Stimulated activated CD8-positive, alpha-beta memory T cell treated with anti-CD3 and anti-CD28 coated beads, Interleukin-7, amount 100 ng/mL, for 1 hour (primary cell): ENCODE measurements at places on chromosomes 5 and 9.

- DNase-seq = no peak
Observed at GRCh38 chr9:102507044-102507687, 488.0 kb upstream of the CYLC2 start.

GRCh38 chr5:144120661-144121180 is 49.7 kb downstream of the YIPF5 start:
- DNase-seq = no peak

DNA sequence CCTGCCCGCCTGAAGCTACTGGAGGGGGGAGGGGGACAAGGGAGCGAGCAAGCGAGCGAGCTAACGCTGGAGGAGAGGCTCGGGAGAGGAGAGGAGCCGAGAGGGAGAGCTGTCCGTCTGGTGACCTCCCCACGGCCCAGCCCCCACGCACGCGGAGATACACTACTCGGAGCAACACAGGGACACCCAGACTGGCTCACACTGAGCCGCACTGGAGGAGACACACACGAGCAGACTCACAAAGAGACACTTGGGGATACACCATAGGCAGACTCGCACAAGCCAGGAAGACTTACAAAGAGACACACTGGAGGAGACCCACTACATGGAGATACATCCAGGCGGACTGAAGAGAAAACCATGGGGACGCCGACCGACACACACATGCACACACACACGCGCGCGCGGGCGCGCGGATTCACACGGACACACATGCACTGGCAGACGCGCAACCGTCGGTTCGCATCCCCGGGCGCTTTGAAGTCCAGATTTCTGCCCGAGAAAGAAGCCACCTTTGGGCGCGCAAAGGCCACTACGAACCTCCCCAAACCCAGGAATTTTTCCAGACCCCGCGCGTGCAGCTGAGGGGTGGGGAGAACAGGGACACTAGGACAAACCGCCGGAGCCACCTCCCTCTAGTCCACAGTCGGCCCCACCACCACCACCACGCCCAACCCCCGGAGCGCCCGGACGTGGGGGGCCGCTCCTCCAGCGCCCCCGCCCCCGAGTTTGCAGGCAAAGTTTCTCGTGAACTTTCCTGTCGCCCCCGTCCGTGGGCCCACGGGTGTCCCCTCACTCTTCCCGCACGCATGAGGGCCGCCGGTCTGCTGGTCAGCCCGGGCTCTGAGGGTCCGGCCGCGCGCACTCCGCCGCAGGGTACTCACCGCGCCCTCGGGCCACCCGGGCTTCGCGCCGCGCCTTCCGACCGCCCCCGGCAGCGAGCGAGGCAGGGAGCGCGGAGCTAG is 571 bp downstream of the CNTFR start:
- DNase-seq = no peak

DNA sequence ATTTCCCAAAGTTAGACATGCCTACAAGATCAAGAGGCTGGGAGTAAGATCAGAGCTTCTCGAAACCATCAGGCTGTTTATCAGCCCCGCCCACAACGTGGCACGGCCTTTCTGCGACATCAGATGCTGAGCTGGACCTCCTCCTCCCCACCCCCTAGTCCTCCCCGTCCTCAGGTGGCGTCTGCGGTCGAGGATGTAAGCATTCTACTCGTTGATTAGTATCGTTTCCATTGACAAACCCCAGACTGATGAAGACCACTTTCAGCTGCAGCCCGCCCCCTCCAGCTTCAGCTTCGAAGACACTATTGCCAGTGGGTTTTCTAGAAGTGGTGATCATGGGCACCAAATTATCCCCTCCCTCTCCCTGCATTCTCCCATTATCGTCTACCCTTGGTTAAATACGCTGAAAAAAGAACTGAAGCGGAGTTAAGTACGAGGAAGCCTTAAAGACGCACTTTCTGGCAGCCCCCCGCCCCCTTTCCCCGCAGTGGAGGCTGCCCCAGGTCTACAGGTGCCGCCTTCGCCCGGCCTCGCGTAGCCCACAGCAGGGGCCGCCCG is 1.1 kb downstream of the PPIC start:
- no peak for DNase-seq

DNA sequence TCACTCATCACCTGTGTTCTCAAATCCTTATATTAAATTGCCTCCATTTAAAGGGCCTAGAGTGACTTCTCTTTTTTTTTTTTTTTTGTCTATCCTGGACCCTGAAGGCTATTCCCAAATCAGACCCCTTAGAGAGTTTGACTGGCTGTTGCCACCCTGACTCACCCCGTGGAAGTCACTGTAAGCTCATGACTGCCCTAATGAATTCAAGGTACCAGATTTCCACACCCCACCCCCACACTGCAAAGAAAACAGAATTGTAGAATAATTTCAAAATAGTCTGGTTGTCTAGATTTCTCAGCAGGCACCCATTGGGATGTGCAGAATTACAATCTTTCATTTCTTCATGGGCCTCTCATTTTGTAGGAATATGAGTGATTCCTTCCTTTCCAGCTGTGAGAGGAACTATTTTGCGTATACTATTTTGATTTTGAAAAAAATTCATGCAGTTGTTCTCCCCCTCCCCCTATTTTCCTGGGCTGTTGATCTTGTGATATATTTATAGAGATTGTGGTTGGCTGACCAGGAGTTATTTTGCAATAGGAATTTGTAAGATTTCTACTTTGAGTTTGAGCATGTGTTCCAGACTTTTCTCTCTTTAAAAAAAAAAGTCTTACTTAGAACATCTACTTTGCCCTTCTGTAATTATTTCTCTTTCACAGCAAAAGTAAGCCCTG is 79.1 kb downstream of the ZNF618 start:
- no peak for DNase-seq

DNA sequence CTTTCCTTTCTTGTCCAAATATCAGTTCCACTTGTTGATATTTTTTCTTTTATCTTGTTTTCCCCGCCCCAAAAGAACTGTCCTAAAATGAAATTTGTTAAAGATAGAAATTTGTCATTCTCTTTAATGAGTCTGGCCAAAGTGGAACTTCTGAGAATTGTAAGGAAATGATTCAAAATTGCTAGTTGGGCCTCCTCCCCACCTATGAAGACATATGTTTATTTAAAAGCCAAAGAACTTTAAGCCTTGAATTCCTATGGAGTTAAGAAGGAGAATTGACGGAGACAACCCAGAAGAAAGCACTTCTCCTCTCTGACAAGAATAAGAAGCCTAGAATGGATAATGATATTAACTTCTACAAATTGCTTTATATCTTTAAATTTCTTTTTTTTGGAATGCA is 59.1 kb upstream of the ALDH1A1 start:
- DNase-seq = no peak

GRCh38 chr9:90568667-90569066 is 74.0 kb downstream of the DIRAS2 start:
- DNase-seq = no peak

GRCh38 chr9:91865041-91865440 is 85.0 kb downstream of the ROR2 start:
- no peak for DNase-seq

DNA sequence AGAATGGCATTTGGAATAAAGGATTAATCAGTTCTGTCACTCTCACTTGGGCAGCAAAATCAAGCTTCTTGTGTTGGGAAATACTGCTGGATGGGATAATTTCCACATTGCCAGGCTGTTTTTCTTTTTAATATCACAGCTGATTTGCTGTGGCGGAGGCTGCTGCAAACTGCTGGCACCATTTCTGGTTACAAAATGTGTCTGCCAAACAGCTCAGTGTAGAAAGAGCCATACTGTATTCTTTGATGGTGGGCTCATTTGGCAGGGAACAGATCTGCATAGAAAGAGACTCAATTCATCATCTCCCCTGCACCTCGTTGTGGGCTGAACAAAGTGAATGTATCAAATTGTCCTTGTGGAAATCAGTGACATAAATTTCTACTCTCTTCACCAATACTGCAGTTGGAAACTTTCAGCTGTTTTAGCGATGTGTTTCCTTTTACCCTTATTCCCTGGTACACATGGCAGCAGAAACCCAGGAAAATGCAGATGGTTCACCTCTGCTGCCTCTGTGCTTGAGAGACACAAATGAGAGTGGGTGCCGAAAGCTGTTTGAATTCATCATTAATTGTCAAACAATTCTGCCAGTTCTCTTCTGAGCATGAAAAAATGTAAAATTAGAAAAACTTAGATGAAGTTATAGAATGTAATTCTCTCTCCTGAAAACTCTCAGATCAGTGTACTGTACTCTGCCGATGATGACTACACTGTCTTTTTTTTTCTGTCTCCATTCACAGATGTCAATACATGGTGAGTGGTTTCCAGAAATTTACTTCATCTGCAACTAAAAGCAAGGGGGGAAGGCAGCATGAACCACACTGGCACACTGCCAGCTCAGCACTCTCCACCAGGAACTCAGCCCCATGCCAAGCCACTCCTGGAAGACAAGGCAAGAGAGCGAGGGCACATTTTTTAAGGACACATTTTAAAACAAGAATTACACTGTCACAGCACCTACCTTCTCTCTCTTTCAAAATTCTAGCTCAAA is 75.0 kb downstream of the HMHB1 start:
- DNase-seq = no peak

DNA sequence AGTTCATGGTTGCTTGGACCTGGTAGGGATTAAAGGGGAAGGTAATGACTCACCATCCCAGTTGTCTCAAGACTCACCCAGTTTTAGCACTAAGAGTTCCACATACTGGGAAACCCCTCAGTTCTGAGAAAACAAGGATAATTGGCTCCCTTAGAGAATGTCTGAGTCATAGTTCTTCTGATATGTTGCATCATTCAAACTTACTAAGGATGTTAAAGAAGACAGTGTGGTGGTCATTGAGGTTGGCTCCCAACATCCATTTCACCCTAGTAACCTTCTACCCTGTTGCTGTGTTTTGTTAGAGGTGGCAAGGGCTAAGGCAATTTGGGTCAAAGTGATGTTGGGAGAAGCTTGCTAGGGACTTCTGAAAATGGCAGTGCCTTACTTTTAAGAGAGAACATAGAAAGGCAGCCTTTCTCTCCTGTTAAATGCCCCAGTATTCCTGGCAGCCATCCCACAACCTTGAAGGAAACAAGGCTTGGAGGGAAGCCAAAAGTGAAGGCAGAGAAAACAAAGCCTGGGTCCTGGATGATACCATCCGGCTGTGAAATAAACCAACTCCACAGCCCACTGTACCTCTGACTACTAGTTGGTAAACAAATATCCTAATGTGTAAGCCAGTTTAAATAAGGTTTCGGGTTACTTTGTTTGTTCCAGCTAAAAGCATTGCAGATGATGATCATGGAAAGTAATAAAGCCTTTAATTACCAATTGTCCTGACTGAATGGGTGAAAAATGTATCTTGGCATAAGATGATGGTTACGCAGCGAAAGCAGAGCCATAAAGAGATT is 80.4 kb upstream of the ADAMTSL1 start:
- no peak for DNase-seq

DNA sequence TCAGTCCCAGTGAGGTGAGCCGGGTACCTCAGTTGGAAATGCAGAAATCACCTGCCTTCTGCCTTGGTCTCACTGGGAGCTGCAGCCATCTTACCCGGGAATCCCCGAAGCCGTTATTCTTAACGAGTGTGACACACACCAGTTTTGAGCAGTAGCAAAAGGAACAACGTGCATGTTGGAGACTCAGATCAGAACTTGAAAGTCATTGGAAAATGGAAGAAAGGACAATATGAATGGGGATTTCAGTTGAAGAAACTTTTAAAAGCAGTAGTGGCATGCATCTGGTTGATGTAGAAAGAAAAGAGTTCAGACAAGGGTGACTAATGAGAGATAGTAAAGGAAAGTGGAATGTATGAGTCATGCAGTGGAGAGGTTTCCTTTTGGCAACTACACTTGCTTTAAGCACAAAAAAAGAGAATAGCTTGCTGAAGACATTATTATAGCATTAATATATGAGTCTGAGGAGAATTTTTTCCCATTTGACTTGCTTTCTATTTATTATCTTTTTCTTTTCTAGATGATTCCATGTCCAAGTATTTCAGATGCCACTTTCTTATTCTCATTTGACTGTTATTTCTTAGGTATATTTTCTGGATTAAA is 44.4 kb upstream of the ANKDD1B start:
- DNase-seq = no peak

DNA sequence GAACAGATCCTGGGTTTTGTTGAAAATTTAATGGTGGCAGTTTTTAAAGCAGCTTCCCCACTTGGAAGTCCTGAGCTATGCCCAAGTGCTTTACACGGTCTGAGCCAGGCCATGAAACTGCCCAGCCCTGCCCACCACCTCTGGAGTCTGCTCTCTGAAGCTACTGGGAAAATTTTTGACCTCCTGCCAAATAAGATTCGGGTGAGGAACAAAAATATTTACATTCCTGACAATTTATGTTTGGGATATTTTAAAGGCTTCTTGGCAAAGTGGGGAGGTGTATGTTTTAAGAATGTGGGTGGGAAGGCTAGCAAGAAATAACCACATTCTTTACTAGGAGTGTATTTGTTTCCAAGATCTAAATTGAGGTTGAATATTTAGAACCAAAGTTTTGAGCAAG is 50.0 kb downstream of the HACD4 start:
- no peak for DNase-seq

GRCh38 chr9:105098370-105098769 is 146.1 kb upstream of the SLC44A1 start:
- DNase-seq = no peak

DNA sequence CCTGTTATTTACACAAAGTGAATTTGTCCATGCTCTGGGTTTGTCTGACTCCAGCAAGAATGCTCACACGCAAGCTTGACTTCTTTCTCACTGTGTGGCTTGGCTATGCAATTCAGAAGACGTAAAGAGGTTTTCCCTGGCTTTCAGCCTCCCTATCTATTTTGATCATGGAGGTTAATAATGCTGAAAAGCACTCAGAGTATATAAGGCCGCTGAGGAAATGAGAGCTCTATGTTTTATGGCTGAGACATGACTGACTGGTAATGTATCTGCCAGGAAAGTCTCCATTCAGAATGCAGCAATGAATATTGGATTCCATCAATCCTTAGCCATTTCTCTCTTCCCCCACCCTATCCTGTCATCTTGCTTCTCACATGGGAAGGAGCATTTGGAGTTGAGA is 417.3 kb downstream of the DMAC1 start:
- DNase-seq = no peak

DNA sequence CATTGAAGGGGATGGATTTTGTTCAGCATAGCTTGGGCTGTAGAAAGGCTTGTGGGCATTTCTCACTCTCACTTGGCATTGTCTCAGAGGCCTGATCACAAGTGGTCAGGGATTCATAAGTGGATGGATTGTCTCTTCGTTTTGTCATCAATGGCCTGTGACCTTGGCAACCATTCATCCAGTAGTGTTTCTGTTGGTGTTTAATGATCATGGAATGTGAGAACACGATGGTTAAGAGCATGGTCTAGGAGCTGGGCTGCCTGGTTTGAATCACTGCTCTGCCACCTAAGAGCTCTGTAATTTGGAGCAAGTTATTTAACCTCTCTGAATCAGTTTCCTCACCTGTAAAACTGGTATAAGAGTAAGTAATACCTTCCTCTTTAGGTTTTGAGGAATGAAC is 430.1 kb upstream of the MEF2C start:
- DNase-seq = no peak
